ENCODE measurements at places on chromosomes 12 and 14. TPM values are rescaled to one million over a fixed set of nuclear protein-coding genes. Genes with fewer than 3 reads are reported as not detected.

DNA sequence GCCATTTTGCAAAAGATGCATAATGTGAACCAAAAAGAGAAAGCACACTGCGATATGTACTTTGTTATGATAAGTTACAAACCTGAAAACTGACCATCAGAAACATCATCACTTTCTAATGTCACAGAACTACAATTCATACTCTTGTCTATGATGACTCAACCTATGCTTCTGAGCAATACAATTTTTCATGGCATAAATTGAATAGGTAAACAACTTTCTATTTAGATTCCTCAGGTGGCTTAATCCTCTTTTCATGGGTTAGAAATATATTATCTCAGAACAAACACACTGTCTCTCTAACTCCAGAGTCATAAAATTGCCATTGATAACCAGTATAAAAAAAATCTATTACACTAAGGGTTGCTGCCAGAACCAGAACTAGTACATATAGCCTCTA lies 1715.0 kb upstream of the FLRT2 start:
- no peaks in the 10 kb centered on the region for H3K27me3 ChIP-seq
- H3K4me1 ChIP-seq = peaks cover 1% of the 10 kb centered on the region

GRCh38 chr14:65849558-65849957 lies 437.0 kb downstream of the FUT8 start:
- no peaks in the 10 kb centered on the region for H3K36me3 ChIP-seq
- H3K4me3 ChIP-seq = no peak overlapping the region
- H3K27ac ChIP-seq = no peak overlapping the region
- no peaks in the 10 kb centered on the region for H3K27me3 ChIP-seq

- H3K27ac ChIP-seq = no peak overlapping the region
- H3K36me3 ChIP-seq = no peaks in the 10 kb centered on the region
- DNase-seq = no peak
Observed at GRCh38 chr14:99300190-99300589, 28.2 kb upstream of the BCL11B start.

- H3K4me3 ChIP-seq = no peak overlapping the region
- no peak overlapping the region for H3K27ac ChIP-seq
- H3K36me3 ChIP-seq = peaks cover 9% of the 10 kb centered on the region
- H3K27me3 ChIP-seq = no peaks in the 10 kb centered on the region
- DNase-seq = no peak
Observed at GRCh38 chr14:69439521-69440270, 41.2 kb downstream of the SLC39A9 start.

GRCh38 chr12:88266806-88267360 lies 124.8 kb downstream of the TMTC3 start:
- no peak for DNase-seq
- no peak overlapping the region for H3K4me3 ChIP-seq
- H3K27me3 ChIP-seq = no peaks in the 10 kb centered on the region
- no peak overlapping the region for H3K27ac ChIP-seq
- H3K36me3 ChIP-seq = no peaks in the 10 kb centered on the region
- no peaks in the 10 kb centered on the region for H3K4me1 ChIP-seq

GRCh38 chr12:12469386-12469785 lies 93.3 kb downstream of the DUSP16 start:
- H3K27me3 ChIP-seq = no peaks in the 10 kb centered on the region
- H3K4me1 ChIP-seq = no peaks in the 10 kb centered on the region
- no peak overlapping the region for H3K4me3 ChIP-seq
- no peak for DNase-seq

DNA sequence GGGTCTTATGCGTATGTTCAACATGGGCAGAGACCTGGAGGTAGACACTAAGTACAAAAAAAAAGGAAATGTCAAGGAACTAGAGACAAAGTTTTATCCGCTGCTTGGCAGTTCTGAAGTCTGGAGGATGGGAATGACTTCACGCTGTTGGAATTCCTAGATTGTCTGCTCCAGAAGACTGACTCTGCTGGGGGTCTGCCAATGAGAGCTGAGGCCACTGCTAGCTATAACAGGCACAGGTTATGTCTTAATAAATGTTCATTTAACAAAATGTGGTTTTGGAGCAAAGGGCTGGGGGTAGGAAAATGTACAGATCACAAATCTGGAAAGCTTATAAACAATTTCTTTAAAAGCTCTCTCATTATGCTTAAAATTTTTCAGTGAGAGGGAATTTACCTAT lies 5.9 kb downstream of the RNASE8 start:
- H3K27me3 ChIP-seq = no peaks in the 10 kb centered on the region
- H3K4me3 ChIP-seq = no peak overlapping the region
- DNase-seq = peak; percentile 86
- no peaks in the 10 kb centered on the region for H3K4me1 ChIP-seq

DNA sequence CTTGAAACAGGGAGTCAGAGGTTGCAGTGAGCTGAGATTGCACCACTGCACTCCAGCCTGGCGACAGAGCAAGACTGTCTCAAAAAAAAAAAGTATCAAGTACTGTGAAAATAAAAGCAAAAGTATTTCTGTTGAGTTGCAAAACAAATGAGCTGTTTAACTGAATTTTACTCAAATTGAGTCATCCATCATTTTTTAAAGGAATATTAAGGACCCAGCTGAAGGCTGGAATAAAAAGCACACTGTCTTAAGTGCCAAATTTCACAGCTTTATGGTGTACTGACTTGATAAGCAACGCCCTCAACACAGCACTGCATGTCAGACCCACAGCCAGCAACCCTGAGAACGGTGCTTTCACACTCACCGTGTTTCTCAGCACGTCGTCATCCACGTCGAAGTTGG lies 57.9 kb downstream of the AMN start:
- no peaks in the 10 kb centered on the region for H3K27me3 ChIP-seq
- peak overlapping the region; percentile 47 for H3K27ac ChIP-seq
- H3K4me3 ChIP-seq = no peak overlapping the region
- no peaks in the 10 kb centered on the region for H3K4me1 ChIP-seq
- H3K36me3 ChIP-seq = peaks cover 66% of the 10 kb centered on the region

DNA sequence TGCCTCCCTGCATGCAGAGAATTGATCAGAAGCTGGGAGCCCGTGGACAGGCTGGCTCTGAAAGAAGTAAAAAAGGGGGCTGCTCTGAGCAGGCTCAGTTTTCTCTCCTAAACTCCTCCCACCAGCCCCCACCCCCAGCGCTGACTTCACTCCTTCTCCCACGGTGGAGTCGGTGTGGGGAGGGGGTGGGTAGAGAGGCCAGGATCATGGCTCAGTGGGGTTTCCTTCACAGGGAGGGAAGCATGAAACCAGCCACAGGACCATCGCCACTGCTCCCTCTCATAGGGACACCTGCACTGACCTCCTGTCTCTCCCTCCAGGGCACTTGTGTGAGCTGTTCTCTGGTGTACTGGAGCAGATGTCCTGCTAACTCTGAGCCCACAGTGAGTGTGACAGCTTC lies 78.9 kb downstream of the STAB2 start:
- no peak for DNase-seq
- H3K4me1 ChIP-seq = no peaks in the 10 kb centered on the region
- H3K27ac ChIP-seq = no peak overlapping the region
- peaks cover 2% of the 10 kb centered on the region for H3K27me3 ChIP-seq
- H3K36me3 ChIP-seq = no peaks in the 10 kb centered on the region

- H3K4me1 ChIP-seq = no peaks in the 10 kb centered on the region
- H3K27me3 ChIP-seq = no peaks in the 10 kb centered on the region
- no peak for DNase-seq
- no peaks in the 10 kb centered on the region for H3K36me3 ChIP-seq
- H3K4me3 ChIP-seq = no peak overlapping the region
Observed at GRCh38 chr12:130111965-130112496, 50.2 kb upstream of the FZD10 start.

DNA sequence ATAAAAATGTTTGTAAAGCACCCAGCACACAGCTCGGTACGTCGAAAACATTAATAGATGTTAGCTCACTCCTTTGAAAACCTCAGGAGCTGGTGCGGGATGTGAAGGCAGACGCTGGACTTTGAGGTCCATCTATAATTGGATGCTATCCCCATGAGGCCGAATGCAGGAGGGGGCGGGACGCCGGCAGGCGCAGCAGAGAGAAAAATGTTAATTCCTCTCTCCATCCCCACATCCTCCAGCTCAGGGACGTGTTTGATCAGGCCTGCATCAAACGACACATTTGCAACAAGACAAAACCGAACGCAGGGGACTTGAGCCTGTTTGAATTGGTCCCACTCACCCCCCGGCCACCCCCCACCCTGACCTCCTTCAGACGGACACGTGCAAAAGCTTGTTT lies 231.0 kb downstream of the RBM19 start:
- H3K27ac ChIP-seq = no peak overlapping the region
- no peaks in the 10 kb centered on the region for H3K36me3 ChIP-seq
- H3K4me3 ChIP-seq = no peak overlapping the region
- no peak for DNase-seq
- H3K4me1 ChIP-seq = no peaks in the 10 kb centered on the region

- H3K27ac ChIP-seq = no peak overlapping the region
- H3K4me1 ChIP-seq = peaks cover 4% of the 10 kb centered on the region
- H3K36me3 ChIP-seq = no peaks in the 10 kb centered on the region
- no peak overlapping the region for H3K4me3 ChIP-seq
Observed at GRCh38 chr12:88328090-88328489, 186.0 kb downstream of the TMTC3 start.

DNA sequence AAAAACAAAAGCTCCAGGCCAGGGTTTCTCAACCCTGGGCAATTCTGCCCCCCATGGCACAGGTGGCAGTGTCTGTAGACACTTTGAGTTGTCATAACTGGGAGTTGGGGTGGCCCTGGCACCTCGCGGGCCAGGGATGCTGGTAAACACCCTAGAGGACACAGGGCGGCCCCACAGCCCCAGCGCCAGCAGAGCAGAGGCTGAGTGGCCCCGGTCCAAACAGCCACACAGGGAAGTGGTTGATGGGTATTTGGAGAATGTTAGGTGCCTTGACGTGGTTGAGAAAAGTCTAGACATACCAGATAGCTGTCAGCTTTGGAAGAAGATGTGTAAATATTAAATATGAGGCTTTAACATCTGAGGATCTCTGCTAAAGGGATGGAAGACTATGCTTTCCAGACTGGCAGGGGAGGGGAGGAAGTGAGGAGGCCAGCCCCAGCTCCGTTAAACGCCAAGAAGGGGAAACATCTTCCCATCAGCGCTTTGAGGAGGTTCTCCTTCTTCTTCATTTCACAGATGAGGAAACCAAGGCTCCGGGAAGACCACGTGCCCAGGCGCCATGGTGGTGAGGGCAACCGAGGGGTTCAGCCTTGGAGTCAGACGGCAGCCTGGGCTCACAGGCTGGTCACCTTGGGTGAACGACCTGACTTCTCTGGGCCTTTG lies 103.7 kb downstream of the SCARB1 start:
- H3K27me3 ChIP-seq = peaks cover 7% of the 10 kb centered on the region
- no peak overlapping the region for H3K27ac ChIP-seq
- H3K4me1 ChIP-seq = peaks cover 11% of the 10 kb centered on the region
- no peak for DNase-seq
- no peak overlapping the region for H3K4me3 ChIP-seq

- no peaks in the 10 kb centered on the region for H3K36me3 ChIP-seq
- no peaks in the 10 kb centered on the region for H3K4me1 ChIP-seq
- no peak overlapping the region for H3K4me3 ChIP-seq
- H3K27me3 ChIP-seq = no peaks in the 10 kb centered on the region
- DNase-seq = no peak
Observed at GRCh38 chr14:82080370-82080769, 546.7 kb upstream of the SEL1L start.

DNA sequence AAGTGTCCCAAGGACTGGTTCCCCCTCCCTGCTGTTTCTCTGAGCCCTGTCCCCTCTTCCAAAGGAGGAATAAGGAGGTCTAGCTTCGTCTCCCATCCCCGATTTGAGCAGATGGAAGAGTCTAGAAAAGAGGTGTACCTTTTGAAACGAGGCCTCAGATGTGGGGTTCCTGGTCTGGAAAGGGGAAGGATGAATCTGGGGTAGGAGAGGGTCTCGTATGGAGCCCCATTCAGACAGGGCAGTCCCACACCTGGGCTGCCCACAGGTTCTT lies 13.3 kb downstream of the MEG3 start:
- peaks cover 23% of the 10 kb centered on the region for H3K4me1 ChIP-seq
- peaks cover 72% of the 10 kb centered on the region for H3K36me3 ChIP-seq
- H3K27me3 ChIP-seq = no peaks in the 10 kb centered on the region
- DNase-seq = no peak
- no peak overlapping the region for H3K4me3 ChIP-seq
- no peak overlapping the region for H3K27ac ChIP-seq

GRCh38 chr14:64465831-64466554 lies 694 bp downstream of the AKAP5 start:
- peak; percentile 61 for DNase-seq
- no peaks in the 10 kb centered on the region for H3K36me3 ChIP-seq
- peak overlapping the region; percentile 70 for H3K4me3 ChIP-seq
- peak overlapping the region; percentile 5 for H3K27ac ChIP-seq
- no peaks in the 10 kb centered on the region for H3K27me3 ChIP-seq

DNA sequence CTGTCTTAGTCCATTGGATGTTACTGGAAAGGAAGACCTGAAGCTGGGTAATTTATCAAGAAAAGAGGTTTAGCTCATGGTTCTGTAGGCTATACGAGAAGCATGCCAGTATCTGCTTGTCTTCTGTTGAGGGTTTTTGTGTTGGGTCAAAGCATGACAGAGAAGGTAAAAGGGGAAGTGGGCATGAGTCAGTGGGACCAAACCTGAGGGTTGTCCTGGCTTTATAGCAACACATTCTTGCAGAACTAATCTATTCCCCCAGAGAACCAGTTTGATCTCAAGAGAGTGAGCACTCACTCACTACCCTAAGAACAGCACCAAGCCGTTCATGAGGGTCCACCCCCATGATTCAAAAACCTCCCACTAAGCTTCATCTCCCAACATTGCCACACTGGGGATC lies 19.0 kb upstream of the KRAS start:
- H3K27me3 ChIP-seq = no peaks in the 10 kb centered on the region
- H3K4me1 ChIP-seq = peaks cover 2% of the 10 kb centered on the region
- DNase-seq = no peak
- H3K27ac ChIP-seq = no peak overlapping the region

DNA sequence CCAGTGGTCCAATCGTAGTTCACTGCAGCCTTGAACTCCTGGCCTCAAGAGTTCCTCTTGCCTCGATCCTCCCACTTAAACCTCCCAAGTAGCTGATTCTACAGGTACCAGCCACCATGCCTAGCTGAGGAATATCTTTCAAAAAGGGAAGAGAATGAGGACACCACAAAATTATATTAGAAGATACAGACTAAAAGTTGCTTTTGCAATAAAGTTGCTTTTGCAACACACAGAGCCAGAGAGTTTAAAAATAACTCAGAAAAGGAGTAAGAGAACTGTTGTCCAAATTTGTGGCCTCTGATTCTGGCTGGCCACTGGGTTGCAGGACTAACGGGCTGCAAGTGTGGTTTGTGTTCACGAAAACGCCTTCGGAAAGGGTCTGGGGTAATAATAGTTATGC lies 19.8 kb downstream of the TMEM253 start:
- peaks cover 5% of the 10 kb centered on the region for H3K27me3 ChIP-seq
- no peak overlapping the region for H3K4me3 ChIP-seq
- no peak for DNase-seq
- H3K4me1 ChIP-seq = no peaks in the 10 kb centered on the region
- no peak overlapping the region for H3K27ac ChIP-seq

KLRK1 gene
- total RNA-seq = not detected

CCDC196 gene
- total RNA-seq = not detected
